ENCODE measurements at places on chromosomes 16 and 17. TPM values are rescaled to one million over a fixed set of nuclear protein-coding genes. Genes with fewer than 3 reads are reported as not detected.

DNA sequence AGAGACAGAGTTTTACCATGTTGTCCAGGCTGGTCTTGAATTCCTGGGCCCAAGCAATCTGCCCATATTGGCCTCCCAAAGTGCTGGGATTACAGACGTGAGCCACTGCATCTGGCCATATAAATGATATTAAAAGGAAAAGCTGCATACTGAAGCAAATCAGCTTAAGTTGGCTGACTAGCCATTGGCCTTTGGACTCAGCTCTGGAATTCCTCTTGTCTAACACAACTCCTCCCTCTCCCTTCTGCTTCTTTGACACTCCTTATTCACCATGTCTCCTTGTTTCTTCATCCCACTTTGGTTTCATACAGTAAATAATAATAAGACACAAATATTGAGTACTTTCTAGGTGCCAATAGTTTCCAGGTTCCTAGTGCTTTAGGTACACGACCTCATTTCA, 7.5 kb downstream of the KRT12 start:
- no peak for DNase-seq

DNA sequence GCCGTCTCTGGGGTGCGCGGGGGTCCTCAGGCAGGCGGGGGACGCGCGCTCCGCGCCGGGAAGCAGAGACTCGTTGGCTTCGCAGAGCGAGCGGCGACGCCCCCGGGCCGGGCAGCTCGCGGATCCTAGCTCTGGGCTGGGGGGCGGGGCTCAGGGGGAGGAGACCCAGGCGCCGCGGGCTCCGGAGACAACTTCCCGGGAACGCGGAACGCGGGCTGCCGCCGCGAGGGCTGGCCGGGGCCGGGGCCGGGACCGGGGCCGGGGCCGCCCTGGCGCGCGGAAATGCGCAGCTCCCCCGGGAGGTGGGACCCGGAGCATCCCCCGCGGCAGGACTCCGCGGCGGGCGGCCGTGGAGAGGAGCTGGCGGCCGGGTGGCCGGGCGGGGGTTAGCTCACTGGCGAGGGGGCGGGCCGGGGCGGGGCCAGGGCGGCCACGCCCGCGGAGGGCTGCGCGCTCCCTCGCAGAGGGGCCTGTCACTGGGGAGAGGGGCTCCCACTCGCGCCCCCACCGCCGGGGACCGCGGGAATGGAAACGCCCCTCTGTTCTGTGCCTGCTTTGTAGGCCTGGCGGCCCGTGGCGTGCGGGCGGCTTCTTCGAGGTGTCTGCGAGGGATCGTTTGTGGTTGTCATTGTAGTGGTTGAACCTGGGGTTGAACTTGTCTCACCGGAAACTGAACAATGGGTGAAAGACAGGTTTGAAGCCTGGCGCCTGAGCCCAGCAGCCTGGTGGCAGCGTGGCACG, at the start of gene GAS7:
Gene GAS7, minus strand, starts transcription at position 98 of the 741 bp plus-strand sequence.
- peak; percentile 74 for DNase-seq

The EIF3C gene
- 362 TPM for polyA plus RNA-seq

The FBXW10B gene
- polyA plus RNA-seq, result 1.5 TPM

DNA sequence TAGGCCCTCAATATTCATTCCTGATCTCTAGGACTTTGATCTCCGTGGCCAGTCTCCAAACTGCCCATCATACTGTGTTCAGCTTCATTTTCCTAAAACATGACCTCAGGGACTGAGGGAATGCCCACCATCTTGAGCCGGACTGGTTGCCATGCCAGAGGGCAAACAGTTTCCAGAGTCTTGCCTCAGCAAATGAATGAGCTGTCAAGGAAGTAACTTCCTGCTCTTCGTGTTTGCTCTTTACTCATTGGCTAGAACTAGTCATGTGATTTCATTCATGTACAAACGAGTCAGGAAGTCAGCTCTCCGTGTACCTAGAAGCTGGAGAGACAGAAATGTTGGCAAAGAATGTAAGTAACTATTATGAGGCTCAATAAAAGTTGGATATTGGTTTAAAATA, 50.2 kb downstream of the ANKFN1 start:
- no peak for DNase-seq

DNA sequence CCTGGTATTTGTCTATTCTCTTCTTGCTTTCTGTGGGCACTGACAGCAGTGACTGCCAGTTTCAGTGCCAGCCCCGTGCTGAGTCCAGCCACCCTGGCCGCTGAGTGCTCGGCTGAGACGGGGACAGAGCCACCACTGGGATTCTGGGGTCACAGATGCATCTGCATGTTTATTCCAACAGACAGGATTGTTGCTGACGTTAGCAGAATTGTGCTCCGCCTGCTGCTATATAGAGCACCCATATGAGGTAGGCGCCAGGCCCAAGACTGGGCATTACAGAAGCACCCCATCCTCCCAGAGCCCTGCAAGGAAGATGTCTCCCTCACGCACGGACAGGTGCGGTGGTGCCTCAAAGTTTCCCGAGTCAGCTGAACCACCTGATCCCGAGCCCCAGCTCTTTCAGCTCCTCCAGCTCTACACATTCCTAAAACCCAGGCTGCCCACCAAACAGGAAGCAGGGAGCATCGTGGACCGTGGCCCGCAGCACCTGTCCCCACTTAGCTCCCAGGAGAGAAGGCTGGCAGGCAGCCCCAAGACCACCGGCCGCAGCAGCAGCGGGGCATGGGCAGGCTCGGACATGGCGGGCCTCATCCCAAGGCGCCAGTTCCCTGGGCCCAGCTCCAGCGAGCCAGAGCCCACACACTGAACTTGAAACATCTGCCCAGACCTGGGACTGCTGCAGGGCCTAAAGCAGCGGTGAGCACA, 44.9 kb upstream of the RASD1 start:
- no peak for DNase-seq

GRCh38 chr17:17549732-17550366, 41.7 kb downstream of the PEMT start:
- DNase-seq, result no peak

- no peak for DNase-seq
Observed at GRCh38 chr17:41392278-41392677, 5.1 kb downstream of the KRT31 start.
